ENCODE measurements at places on chromosomes 2 and 18. TPM values are rescaled to one million over a fixed set of nuclear protein-coding genes. Genes with fewer than 3 reads are reported as not detected.

The ZNF892 gene
- 4.4 TPM for total RNA-seq

The MALL gene
- not detected for total RNA-seq

The FOXI3 gene
- total RNA-seq, result not detected

The KCNG2 gene
- total RNA-seq, result not detected

The CHST10 gene
- total RNA-seq, result 9.9 TPM

The SLC20A1 gene
- total RNA-seq, result 168 TPM

GRCh38 chr18:21270453-21270852 lies 28.4 kb downstream of the GREB1L start:
- DNase-seq, result no peak

GRCh38 chr2:165373278-165374010 lies 96.1 kb upstream of the CSRNP3 start:
- DNase-seq, result no peak

GRCh38 chr18:50704357-50704940 lies 115.4 kb downstream of the MRO start:
- no peak for DNase-seq

DNA sequence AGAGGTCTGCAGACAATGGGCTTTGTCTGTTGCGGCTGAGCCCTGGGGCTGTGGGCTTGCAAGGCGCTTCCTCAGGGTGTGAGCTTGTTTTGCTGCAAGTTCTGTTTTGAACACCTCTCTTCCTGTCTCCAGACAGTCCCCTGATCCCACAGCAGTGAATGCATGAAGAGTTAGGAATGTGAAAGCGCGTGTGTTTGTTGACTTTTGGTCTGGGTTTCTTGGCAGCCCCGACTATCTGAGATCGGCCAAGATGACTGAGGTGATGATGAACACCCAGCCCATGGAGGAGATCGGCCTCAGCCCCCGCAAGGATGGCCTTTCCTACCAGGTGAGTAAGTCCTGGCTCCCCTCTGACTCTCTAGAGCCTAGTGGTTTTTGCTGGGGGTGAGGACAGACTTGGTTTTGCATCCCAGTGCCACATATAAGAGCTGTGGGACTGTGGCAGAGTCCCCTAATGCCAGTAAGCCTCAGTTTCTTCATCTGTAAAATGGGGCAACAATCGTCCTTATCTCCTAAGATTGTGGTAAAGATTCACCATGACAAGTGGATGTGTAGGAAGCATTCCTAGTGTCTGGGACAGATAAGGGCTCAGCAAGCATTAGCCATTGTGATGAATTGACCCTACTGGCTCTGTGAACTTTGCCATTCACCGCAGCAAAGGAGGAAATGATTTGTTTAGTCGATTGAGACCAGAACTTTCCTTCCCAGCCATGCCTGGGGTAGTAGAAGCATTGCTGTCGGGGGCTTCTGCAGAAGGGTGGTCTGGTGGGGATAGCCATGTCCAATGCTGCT lies 3.0 kb downstream of the LBH start:
- no peak for DNase-seq

- DNase-seq, result no peak
Observed at GRCh38 chr2:224142397-224143312, 103.6 kb upstream of the SERPINE2 start.

GRCh38 chr2:134365356-134365755 lies 111.5 kb downstream of the MGAT5 start:
- no peak for DNase-seq

DNA sequence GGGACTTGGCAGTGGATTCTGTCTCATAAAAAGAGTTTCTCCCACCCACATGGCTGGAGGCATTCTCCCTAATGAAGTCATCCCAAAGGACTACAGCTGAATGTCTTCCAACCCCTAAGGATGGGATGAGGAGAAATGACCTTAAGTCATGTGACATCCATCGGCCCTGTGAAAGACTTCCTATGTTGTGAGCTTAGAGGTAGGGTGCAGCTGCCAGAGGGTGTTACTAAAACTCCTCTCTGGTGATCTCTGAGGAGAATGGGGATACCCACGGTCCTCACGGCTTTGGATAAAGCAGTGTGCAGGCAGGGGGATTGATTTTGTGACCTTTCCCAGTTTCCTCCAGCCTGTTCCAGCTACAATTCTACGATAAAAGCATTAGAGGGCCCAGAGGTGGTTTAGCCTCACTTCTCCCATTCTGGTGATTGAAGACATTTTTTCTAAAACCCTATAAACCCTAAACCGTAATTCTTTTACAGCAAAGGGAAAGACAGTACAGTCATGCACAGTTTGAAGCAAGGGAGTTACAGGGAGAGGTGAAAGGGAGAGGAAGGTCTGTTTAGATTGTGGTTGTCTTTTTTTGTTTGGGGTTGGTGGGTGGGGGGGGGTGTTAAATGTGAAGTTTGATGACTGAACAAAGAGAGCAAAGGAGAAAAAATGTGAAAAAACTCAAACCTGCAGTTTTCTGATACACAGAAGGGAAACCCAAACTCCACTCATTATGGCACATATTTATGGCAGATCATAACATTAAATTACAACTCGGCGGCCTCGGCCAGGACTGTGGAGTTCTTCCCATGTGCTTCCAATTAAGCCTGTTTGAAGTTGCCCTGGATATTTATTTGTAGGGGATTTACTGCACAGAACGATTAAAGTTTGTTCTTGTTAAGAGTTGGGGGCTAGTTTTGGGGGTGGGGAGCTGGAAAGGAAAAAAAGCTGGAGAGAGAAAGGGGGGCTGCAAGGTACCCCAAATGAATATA lies 26.6 kb upstream of the SLC14A2 start:
- DNase-seq, result no peak

DNA sequence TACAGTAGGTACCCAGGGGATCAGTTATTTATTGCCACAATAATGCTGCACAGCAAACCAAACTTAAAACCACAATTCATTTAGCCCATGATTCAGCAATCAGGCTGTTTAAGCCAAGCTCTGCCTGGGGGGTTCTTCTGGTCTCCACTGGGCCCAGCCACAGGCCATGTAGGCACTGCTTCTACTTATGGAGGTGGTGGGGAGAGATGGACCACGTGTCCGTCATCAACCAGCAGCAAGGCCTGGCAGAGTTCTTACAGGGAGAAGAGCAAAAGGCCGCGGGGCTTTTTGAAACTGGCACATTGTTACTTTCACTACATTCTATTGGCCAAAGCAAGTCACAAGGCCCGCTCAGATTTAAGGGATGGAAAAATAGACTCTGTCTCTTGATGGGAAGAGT lies 76.3 kb upstream of the DAPL1 start:
- DNase-seq, result no peak

DNA sequence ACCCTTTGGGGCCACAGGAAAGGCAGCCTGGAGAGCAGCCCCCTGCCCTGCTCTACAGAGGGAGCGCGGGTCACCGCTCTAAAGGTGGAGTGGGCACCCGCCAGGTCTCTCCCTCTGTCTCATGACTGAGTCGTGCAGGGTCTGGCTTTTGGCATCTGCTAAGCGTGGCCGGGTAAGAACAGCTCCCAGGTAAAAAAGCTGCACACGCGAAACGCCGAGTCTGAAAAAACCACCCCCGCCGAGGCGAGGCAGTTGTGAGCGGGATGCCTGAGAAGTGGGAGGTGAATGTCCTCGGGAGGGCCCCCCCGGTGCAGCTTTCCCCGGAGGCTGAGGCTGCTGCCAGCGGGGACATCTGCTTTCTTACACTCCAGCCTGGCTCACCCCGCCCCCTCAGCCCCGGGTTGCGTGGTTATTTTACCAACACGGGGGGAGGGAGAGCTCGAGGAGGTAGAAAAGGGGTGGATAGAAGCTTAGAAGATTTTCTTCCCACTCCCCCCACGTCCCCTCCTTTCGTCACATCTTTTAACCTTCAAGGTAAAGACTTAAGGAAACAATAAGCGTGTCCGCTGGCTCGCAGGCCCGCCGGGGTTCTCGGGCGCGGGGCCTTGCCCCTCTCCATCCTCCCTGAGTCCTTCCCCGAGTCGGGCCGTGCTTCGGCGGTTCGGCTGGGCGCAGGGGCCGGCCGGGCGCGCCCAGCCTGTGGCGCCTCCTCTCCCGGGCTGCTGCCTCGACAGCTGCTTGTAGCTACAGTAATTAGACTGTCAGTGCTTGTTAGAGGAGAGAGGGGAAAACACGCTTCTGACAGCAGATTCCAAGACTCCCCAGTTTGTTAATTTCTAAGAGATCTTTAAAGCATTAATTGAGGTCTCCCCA lies 70.6 kb upstream of the PSMD14 start:
- DNase-seq, result no peak

- no peak for DNase-seq
Observed at GRCh38 chr18:29457316-29457889, 1280.5 kb upstream of the CDH2 start.

DNA sequence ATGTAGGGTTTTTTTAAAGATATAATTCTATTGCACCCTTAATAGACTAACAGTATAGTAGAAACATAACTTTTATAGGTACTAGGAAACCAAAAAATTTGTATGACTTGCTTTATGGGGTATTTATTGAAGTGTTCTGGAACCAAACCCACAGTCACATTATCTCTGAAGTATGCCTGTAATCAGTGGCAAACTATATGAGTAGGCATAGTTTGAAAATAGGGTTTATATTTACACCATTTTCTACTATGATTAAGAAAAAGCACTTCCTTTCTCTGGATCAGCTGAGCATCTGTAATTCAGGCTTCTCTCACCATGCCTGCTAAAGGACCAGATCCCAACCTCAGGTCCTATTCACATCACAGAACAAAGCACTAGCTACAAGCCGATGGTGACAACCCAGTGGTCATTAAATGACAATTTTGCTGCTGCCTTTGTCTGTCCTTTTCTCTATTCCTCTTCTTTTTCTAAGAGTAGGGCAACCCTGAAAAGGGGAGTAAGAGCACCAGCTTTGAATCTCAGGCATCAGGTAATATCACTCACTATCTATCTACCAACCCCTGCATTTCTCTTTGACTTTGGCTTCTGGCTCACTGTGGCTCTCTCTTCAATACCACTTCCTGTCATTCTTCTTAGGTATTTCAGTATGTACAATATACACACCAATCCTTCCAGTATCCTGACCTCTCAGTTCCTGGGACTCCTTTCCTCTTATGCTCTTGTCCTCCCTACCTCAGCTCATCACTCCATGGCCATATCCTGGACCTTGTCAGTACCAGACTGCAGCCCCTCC lies 14.4 kb downstream of the NEMP2 start:
- DNase-seq, result no peak

GRCh38 chr2:173881886-173882285 lies 83.3 kb downstream of the SP3 start:
- DNase-seq, result no peak

- no peak for DNase-seq
Observed at GRCh38 chr2:200578778-200579177, 7.0 kb upstream of the AOX1 start.

DNA sequence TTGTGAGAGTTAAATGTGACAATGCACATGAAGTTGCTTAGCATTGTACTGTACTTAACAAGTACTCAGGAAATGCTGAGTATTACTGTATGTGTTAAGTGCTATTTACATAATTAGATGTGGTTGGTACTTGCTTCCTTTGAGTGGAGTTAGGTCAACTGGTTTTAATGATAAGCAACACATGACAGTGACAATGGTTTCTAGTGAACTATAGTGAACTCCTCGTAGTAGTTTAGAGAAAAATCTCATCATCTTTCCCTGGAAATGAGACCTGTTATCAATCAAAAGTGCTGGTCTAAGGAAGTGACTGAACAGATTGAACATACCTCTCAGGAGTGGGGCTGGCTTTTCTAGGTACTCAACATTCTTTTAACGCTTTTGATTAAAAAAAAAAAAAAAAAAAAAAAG lies 29.2 kb upstream of the ZDBF2 start:
- DNase-seq, result no peak

- DNase-seq, result no peak
Observed at GRCh38 chr2:11672407-11672806, 2.4 kb upstream of the NTSR2 start.

GRCh38 chr2:189350540-189351209 lies 90.6 kb upstream of the WDR75 start:
- DNase-seq, result no peak
